Stimulated activated CD4-positive, alpha-beta T cell treated with anti-CD3 and anti-CD28 coated beads, Interleukin-15, amount 100 ng/mL, for 1 hour (primary cell): ENCODE measurements at places on chromosomes 4 and X.

DNA sequence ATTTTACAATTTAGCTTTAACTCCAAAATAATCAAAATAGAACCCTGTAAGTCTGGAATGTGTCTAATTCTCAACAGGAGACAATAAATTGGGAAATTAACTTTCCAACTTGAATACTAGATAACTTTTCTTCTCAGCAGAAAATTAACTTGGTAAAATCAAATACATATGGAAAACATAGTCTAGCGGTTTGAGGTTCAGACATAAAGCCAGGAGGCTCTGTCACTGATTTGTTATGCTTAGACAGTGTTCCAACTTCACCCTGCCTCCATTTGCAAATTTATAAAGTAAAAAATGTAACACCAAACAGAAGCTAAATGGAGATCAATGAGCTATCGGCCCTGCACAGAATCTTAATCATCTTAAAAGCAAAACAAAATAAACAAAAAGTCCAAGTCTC lies 46.3 kb downstream of the TBCK start:
- no peak for DNase-seq

DNA sequence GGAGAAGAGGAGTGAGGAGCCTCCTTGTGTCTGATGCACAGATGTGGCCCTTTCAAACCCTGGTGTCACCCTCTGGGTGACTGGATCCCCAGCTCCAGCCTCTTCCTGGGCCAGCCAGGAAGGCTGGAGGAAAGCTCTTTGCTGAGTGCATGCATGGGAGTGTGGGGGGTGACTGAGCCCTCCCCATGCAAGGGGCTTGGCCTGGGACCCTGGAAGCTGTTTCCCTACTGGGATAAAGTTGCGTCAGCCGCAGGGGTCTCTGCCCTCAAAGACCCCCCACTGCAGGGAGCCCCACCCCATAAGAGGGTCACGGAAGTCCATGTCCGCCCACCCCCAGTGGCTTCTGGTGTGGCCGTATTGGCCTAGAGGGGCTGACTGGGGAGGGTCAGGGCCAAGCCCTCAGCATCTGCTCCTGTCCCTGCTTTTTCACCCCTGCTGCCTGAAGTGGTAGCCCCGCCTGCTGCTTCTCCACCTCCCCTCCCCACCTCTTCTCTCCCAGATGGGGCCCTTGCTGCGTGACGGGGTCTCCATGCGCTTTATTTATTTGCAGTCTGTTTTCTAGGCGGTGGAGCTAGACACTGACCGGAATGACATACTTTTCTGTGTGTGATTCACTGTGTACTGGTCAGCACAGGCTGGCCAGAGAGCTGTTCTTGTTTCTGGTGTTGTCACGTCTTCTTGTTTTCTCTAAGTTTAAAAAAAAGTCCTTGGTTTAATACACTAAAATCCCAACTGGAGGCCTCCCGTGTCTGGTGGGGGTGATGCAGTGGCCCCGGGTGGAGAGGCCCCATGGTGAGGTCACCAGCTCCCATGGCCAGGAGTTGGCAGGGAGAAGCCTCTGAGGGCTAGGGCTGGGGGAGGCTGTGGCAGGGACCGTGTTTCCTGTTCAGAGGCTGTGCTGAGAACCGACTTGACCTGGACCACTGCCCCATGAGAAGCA lies 3.6 kb downstream of the SMIM10L2A start:
- DNase-seq = no peak

DNA sequence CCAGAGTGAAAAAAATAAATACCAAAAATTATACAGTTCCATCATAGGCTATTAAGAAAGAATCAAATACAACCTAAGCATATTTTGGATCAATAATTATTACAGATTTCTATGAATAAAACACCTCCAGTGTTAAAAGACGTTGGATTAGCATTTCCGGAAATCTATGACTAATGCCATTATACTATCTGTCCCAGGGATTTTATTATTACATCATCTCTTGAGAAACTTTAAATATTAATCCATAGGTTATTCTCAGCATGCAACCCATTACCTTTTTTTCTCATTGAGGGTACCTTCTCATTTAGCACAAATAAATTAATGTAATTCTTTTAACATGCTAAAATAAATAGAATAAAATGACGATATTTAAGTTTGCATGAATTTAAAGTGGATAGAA lies 44.6 kb downstream of the CXorf58 start:
- no peak for DNase-seq

- DNase-seq = no peak
Measured at GRCh38 chr4:5636766-5637670, 71.3 kb downstream of the EVC2 start.

DNA sequence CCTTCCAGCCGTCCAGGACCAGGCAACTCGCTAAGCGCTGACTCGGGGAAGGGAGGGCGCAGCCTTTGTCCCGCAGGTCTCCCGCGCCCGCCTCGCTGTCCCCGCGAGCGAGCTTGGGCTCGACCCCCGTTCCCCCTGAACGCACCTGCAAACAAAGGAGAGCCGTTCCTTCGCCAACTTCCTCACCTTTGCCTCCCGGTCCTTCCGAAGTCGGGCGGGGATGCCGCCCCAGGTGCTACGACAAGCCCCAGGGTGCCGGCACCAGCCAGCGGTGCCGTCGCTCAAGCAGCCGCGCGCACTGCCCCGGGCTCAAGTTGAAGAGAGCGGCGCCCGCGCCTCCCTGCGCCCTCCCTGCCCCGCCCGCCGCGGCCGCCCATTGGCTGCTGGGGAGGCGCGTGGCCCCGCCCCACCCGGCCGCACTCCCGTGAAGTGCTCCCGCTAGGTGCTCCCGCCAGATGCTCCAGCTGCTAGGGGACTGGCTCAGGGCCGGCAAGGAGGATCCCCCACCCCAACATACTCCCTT lies 107.1 kb downstream of the NSUN7 start:
- no peak for DNase-seq

- DNase-seq = no peak
Measured at GRCh38 chrX:27555514-27555913, 34.6 kb upstream of the DCAF8L2 start.

GRCh38 chr4:9735515-9735914 lies 45.9 kb upstream of the DRD5 start:
- no peak for DNase-seq

DNA sequence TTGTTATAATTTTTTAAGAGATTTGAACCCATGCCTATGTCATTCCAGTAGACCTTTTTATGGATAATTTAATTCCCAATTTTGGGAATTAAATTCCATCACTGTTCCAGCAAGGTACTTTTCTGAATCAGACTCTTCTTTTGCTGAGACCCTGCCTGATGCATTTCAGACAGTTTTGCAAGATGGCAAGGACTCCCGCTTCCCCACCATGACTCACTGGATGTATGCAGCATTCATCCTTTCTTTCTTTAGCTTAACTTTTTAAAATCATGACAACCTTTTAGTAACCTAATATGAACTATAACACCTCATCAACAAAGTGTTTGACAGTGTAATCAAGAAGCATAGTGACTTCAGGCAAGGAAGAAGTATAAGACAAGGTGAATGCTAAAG lies 178.1 kb upstream of the LEF1 start:
- DNase-seq = no peak

DNA sequence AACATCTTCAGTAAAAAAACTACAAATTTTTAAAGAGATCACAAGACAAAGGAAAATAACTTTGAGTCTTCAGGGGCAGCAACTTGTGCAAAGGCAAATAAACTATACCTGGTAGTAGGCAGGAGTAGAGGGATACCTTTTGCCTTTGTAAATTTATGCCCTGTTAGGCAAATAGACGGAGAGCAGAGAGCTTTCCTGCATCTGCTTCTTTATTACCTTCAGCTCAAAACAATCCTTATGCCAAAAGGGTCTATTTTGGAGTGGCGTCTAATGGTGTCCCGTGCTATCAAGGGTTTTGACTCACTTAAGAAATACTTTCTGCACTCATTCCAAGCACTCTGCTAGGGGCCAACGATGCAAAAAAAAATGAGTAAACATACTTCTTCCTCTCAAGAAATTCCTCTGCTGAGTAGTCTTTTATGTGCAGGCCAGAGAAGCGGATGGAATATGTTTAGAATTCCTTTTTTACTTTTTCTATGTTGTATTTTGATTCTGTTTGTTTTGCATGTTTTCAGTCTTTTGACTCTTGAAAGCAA lies 131.9 kb downstream of the ANXA5 start:
- no peak for DNase-seq

GRCh38 chr4:180828455-180829018 lies 1414.7 kb upstream of the TENM3 start:
- no peak for DNase-seq

DNA sequence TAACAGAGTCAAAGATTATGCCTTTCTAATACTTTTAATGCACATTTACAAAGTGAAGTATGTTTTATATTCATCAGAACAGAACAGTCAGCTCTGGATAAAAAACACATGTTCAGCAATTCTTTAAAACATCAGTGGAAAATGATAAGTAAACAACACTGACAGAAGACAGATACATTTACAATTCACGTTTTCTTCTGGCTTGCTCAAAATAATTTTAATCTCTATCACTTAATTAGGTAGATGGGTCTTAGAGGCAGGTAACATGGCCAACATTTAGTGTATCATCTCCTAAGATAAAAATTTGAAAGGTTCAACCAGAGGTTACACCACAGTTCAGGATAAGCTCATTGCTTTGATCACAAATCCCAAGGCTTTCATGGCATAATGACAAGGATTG lies 156.8 kb upstream of the MAB21L2 start:
- DNase-seq = no peak

DNA sequence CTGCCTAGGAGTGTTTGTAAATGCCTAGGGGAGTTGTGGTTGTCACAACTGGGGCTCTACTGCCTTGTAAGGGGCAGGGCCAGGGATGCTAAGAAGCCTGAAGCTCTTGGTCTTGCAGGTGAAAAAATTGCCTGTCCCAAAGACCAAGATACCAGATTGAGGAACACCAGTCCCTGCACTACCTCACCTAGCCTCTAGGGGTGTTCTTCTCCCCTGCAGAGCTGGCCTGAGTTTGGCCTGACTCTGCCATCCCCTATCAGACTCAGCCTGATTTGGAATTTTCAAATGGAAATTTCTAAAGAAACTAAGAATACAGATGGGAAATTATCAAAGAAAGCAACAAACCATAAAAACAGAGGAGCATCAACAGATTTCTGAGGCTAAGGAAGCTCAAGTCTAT lies 90.4 kb downstream of the ZC4H2 start:
- DNase-seq = no peak

- no peak for DNase-seq
Measured at GRCh38 chr4:89125901-89126782, 14.8 kb downstream of the TIGD2 start.

DNA sequence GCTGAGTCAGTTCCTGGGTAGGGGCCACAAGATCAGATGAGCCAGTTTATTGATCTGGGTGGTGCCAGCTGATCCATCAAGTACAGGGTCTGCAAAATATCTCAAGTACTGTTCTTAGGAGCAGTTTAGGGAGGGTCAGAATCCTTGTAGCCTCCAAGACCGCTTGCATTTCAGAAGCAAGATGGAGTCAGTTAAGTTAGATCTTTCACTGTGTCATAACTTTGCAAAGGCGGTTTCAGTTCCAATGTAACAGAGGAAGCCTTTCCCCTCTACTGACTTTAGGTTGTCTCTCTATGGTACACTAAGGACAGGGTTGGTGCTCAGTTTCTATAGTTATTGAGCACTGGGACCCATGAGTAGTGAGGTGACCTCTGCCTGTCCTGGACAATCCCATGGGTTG lies 127.3 kb upstream of the WDR1 start:
- DNase-seq = no peak

GRCh38 chr4:127634181-127634580 lies 1.4 kb downstream of the INTU start:
- no peak for DNase-seq

- no peak for DNase-seq
Measured at GRCh38 chrX:148513661-148514060, 13.2 kb downstream of the AFF2 start.

GRCh38 chrX:132413459-132413858 lies 75.4 kb downstream of the MBNL3 start:
- DNase-seq = no peak

- no peak for DNase-seq
Measured at GRCh38 chr4:82903737-82904136, 3.2 kb downstream of the THAP9 start.

DNA sequence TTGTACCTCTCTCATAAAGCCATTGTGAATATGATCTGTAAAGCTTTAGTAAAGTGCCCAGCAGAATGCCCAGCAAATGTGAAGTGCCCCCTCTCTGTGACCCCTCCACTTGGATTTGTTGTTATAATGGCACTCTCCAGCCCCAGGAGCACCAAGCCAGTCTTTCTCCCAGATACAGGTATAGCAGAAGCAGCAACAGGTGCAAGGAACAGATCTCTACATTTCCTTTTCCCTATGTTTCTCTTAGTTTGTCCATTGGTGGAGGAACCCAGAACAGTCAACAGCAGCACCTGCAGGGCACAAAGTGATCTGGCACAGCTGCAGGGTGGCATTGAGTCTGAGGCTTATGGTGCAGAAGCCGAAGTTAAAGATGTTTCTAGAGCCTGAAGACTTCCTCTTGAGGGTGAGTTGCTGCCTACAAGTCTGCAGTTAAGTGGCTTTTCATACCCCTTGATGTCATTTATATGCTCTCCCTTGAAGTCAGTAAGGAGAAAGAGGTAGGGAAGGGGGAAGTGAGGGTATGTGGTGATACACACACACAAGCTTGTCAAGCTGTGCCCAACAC lies 16.1 kb upstream of the CXCL3 start:
- no peak for DNase-seq

GRCh38 chr4:137946453-137947174 lies 295.5 kb downstream of the SLC7A11 start:
- no peak for DNase-seq

DNA sequence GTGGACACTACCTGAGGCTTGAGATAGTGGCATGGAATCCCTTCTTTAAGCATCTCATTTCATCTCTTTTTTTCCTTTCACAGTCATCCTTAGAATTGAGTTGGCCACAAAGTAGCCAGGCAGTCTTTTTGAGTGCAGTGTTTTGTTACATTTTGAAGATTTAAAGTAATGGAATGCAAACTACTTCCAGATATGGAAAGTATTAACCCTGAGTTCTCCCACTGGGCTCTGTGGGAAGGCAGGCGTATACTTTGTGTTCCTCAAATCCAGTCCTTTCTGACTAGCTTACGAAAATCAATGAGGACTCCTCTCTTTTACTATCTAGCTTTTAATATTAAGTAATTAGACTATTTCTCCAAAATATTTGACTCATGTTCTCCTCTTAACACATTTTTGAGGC lies 29.9 kb downstream of the PCDH10 start:
- DNase-seq = no peak

DNA sequence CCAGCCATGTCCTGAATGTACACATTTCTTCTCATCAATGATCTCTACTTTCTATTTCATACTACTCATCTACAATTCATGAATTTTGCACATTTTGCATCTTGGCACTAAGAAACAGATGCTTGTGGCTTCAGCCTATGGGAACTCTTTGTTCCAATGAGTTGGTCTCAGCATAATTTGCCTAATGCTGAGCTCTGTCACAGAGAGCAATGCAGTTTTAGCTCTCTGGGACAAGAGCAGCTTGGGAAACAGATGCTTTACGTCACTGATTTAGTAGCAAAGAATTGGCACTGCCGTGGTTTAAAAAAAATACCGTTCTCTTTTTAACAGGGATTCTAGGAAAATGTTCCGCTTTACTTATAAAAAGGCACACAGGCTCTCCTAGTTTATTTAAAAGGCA lies 162.4 kb downstream of the WDFY3 start:
- DNase-seq = no peak

- no peak for DNase-seq
Measured at GRCh38 chr4:75031775-75032174, 98.9 kb downstream of the PARM1 start.

GRCh38 chr4:610411-611261 lies 14.7 kb upstream of the PDE6B start:
- no peak for DNase-seq

GRCh38 chr4:107825072-107825824 lies 516 bp downstream of the SGMS2 start:
- no peak for DNase-seq
